Airway epithelial cell (primary cell): ENCODE measurements at places on chromosomes 16 and 17. TPM values are rescaled to one million over a fixed set of nuclear protein-coding genes. Genes with fewer than 3 reads are reported as not detected.

PRKCB gene
- not detected in 2 replicates for total RNA-seq

OR1D2 gene
- not detected in 2 replicates for total RNA-seq

TXNDC17 gene
- total RNA-seq = 1,141 and 1,808 TPM in 2 replicates

GSG1L2 gene
- not detected in 2 replicates for total RNA-seq

PDILT gene
- not detected in 2 replicates for total RNA-seq

SMYD4 gene
- total RNA-seq = 5.3 and 6.6 TPM in 2 replicates

CCL1 gene
- not detected in 2 replicates for total RNA-seq

ODAD4 gene
- 0.21 TPM in 1 of 2 replicates, not detected in the other for total RNA-seq

RNF222 gene
- total RNA-seq = 1.4 and 2.2 TPM in 2 replicates

SSTR5 gene
- not detected in 2 replicates for total RNA-seq

AOC2 gene
- 0.14 and 0.92 TPM in 2 replicates for total RNA-seq

KCNG4 gene
- not detected in 2 replicates for total RNA-seq

PTX4 gene
- not detected in 2 replicates for total RNA-seq

HOXB1 gene
- total RNA-seq = not detected in 2 replicates

AIPL1 gene
- total RNA-seq = not detected in 2 replicates

ITGB4 gene
- 757 and 873 TPM in 2 replicates for total RNA-seq

HOXB8 gene
- not detected in 2 replicates for total RNA-seq

HCRT gene
- total RNA-seq = not detected in 2 replicates

TPPP3 gene
- total RNA-seq = 0.19 TPM in 1 of 2 replicates, not detected in the other

WNT3 gene
- total RNA-seq = 0.60 and 1.1 TPM in 2 replicates

MYCBPAP gene
- 0.60 TPM in 1 of 2 replicates, not detected in the other for total RNA-seq

SLC25A19 gene
- 10.1 and 12.5 TPM in 2 replicates for total RNA-seq

KRTAP4-6 gene
- total RNA-seq = not detected in 2 replicates

SRCIN1 gene
- total RNA-seq = 0.42 TPM in 1 of 2 replicates, not detected in the other

SCARF1 gene
- 0.07 TPM in 1 of 2 replicates, not detected in the other for total RNA-seq

KIFC3 gene
- 28.2 and 41.1 TPM in 2 replicates for total RNA-seq

IKZF3 gene
- total RNA-seq = 0.21 TPM in 1 of 2 replicates, not detected in the other

KRTAP2-2 gene
- not detected in 2 replicates for total RNA-seq

KRT28 gene
- total RNA-seq = not detected in 2 replicates

KRT20 gene
- total RNA-seq = not detected in 2 replicates

ACSF3 gene
- total RNA-seq = 24.3 and 36.7 TPM in 2 replicates
